Frontal cortex (tissue), 4 donors: ENCODE measurements at places on chromosomes 12 and 14. TPM values are rescaled to one million over a fixed set of nuclear protein-coding genes. Genes with fewer than 3 reads are reported as not detected.

Gene AGAP2
- total RNA-seq: 25.7 TPM

Gene CPNE6
- 35.5 TPM for total RNA-seq

Gene OTX2
- total RNA-seq: 0.41 TPM

Gene GYS2
- total RNA-seq: not detected

Gene KRT84
- total RNA-seq: not detected

Gene CKAP4
- total RNA-seq: 24.1 TPM

Gene CLEC7A
- 2.0 TPM for total RNA-seq

Gene LAG3
- total RNA-seq: under 0.01 TPM

Gene CKB
- total RNA-seq: 260 TPM

Gene KRT77
- total RNA-seq: not detected

Gene NEUROD4
- total RNA-seq: 2.9 TPM

Gene OTOGL
- 0.41 TPM for total RNA-seq

Gene MYH6
- total RNA-seq: not detected

Gene PRIMA1
- under 0.01 TPM for total RNA-seq

Gene AMHR2
- total RNA-seq: not detected

Gene POMT2
- 14.3 TPM for total RNA-seq

Gene HECTD4
- total RNA-seq: 85.6 TPM

Gene CFAP251
- total RNA-seq: 6.1 TPM

Gene TOMM20L
- total RNA-seq: not detected

Gene EAPP
- 78.3 TPM for total RNA-seq

Gene XPOT
- 53.8 TPM for total RNA-seq
